DMS53 (cell line): ENCODE measurements at places on chromosomes 6 and 20.
A peak's percentile ranks its signal among the peaks of the same experiment; 100 is the strongest.

DNA sequence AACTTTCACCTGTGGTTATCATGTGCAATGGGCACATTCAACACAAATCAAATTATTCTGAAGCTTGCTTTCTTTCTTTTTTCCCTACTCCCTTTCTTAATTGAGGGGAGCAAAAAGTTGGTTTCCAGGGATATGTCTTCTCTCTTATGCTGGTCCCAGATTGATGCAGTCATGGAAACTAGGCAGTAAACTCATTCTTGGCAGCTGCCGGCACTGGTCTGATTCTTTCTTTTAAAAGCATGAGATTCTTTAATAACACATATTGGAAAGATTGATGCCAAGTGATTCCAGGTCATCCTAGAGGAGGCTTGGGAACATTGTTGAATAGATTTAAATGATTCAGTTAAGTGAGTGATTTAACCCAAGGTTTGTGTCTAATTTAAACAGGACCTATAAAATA lies 29.0 kb downstream of the PTPRA start:
- no peak for DNase-seq

GRCh38 chr6:14706378-14706929 lies 539.4 kb upstream of the JARID2 start:
- no peak for DNase-seq

GRCh38 chr20:58243653-58244410 lies 15.4 kb upstream of the ANKRD60 start:
- DNase-seq: no peak

DNA sequence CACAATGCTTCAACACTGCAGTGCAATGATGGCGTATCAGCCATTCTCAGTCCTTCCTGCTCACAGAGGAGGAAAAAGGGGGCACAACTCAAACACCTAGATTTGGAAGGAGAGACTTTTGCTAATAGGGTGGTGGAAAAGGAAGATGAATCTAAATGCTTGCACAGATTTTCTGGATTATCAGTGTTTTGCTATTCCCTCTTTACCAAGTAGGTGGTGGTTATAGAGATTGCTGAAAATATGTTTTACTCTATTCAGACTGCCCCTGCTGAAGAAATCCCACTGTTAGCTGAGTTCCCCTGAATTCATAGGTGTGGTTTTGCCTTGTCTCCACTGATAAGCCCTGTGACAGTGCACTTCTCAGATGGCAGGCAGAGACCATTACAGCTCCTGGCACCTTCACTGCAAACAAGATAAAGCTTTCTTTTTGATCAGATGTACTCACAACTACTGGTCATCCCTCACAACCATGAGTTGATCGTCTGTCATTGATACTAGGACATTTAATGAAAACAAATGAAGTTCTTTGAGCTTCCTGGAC lies 311.4 kb downstream of the KIF16B start:
- DNase-seq: no peak

GRCh38 chr20:8608470-8608869 lies 460.4 kb upstream of the PLCB4 start:
- no peak for DNase-seq

DNA sequence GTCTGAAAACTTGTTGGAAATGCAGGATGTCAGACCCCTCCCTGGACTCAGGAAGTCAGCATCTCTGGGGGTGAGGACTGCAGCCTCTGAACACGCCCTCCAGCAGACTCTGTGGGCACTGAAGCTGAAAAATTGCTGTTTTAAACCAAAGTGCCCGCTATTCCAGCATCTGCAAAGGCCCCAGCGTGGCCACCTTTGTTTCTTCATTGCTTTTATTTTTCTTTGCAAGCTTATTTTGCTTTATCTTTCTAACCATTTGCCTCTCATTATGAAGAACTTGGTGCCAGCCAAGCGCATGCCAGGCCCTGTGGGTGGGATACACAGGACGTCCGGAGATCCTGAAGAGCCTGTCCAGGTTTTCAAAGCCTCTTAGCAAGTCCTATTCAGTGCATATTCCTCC lies 203.9 kb upstream of the CST7 start:
- no peak for DNase-seq

DNA sequence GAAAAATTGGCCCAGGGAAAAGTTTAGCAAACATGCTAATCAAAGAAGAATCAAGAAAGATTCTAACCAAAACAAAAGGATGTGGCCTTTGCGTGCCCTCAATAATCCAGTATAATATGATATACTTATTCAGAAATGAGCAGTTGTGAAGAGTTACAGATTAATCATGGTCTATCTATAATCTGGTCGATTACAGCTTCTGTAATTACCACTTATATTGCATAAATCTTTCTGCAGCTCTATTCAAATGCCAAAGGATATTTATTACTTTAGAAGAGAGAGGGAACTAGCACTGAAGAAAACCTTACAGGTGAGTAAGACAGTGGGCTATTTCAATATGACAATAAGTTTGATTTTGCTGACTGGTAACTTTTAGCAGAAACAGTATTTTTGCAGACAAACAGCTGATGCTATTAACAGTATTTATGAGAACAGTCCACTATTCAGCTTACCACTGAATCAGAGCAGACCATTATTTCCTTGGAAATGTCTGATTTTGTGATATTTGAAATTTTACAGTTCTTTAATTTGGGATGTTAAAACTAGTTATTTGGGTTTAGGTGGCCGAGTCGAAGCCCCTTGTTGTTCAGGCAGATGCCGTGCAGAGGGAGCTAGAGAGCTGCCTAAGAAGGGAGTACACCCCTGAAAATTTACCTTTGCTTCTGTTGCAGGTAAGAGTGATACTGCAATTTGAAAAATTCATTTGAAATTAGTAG lies 92.2 kb downstream of the CEP57L1 start:
- DNase-seq: peak; percentile 76

DNA sequence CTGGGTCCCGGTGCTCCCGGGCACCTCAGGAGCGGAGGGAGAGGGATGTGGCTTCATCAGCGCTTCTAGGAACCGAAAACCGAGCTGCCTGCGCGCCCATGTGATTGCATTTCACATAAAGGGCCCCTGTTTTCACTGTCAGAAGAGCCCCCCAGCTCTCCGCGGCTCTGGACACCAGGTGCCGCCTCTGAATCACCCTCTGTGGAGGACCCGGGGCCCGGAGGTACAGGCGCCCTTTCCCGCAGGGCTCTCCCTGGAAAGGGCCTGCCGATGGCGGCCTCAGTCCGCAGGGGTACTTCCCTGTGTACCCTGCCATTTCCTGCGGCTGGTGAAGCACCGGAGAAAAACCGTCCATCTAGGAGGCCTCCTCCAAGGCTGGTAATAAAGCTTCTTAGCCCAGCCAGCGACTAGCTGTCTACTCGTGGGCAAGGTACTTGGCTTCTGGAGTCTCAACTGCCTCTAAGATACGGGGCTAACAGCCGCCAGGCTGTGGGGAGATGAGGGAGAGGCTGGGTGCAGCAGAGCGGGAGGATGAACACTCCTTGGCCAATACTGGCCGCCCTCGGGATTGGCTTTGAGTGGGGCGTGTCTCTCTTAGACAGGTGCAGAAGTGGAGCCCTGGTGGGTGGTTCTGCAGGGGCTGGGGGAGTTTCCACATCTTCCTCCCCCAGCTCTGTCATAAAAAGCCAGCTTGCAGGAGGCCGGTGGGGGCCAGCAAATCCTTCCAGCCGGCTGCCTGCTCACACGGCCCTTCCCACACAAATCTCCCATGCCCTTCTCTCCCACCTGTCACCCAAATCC lies 1.6 kb downstream of the PPP1R16B start:
- DNase-seq: no peak

DNA sequence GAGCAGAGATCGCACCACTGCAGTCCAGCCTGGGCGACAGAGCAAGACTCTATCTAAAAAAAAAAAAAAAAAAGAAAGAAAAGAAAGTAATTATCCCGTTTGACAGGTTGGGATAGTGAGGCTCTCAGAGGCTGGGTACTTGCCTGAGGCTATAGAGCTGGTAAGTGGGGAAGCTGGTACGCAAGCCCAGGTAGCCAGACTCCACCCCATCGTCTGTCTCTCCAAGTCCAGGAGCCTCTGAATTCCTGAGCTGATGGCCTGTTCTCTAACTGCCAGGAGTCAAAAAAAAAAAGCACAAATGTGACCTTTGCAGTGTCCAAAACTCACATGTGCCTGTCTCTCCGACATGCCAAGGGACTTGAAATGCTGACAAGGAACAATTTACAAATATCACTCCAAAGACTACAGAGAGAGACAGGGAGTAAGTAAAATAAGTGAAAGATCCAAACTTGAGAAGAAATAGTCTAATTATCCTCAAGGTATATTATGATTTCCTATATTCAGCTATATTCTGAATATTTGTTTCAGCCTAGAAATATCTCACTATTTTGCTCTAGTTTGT lies 109.1 kb upstream of the SCAF8 start:
- no peak for DNase-seq

DNA sequence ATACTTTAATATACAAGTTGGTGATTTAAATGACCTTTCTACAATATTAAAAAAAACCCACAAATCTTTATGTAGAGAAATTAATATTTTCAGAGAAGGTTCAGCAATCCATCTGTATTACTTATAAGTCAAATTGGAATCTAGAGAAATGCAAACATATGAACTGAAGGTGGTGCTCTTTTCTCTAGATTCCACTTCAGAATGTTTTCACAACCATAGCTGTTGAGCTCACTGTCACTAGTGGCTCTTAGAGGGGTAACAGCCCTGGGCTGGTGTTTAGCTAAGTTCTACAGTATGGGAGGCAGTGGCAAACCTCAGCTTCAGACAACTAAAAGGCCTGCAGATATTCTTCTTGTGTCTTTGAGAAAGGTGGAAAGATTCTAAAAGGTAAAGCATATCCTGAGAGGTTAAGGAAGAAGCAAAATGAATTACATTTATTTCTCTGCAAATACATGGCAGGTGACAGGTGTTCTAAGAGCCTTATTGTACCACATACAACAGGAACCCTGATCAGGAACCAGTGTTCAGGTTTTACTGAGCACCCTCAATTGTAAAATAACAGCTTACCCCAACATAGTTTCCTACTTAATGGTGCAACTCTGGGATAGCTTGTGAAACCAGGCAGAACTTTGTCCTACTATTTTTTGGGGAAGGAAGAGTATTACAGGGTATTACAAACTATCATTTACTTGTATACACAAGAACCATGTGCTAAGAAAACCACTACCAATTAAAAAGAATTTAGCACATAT lies 56.6 kb upstream of the SAMHD1 start:
- DNase-seq: peak; percentile 22

- DNase-seq: peak; percentile 82
Observed at GRCh38 chr20:8722277-8722928, 346.5 kb upstream of the PLCB4 start.

DNA sequence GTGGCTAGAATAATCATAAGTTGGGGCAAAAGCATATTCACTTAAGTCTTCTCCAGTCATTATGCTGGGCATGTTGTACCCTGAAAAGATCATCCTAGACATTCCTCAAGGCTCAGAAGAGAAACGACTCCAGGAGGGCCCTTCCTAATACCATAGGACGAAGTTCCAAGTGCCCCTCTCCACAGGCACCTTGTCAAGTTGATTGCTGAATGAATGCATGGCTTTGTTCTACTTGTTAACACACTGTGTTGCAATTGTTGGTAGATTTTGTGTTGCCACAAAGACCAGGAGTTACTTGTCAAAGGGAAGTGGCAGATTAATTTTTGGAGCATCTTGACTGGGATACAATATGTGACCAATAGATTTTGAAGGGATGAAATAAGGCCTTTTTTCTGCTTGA lies 194.3 kb upstream of the SMLR1 start:
- DNase-seq: no peak

DNA sequence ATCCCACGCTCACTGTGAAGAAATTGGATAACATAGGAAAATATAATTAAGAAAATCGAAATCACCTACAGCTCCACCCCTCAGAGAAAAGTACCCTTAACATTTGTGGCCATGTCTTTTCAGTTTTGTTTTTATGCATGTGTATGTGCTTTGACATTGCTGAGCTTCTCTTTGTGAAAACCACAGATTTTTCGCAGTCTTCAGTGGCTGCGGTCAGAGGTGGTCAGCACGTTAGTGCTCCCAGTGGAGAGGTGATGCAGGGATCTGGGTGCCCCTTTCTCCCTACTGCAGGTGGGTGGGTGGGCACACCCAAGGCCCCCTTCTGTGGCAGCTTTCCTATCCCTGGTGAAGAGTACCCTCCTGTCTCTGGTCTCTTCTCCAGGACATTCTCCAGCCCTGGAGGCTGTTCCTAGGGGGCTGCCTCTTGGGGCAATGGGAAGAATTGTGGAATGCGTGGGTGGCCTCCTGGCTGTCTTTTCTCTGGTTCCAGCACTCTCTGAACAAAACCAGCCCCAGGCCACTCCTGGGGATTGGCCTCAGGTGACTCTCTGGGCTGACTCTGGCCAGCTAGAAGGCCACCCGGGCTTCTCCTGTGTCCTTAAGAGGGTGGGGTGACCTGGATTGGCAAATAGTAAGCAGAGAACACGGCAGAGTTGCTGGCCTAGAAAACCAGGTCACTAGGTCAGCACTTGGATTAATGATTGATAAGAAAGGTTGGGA lies 49.8 kb upstream of the FANCE start:
- DNase-seq: peak; percentile 86

DNA sequence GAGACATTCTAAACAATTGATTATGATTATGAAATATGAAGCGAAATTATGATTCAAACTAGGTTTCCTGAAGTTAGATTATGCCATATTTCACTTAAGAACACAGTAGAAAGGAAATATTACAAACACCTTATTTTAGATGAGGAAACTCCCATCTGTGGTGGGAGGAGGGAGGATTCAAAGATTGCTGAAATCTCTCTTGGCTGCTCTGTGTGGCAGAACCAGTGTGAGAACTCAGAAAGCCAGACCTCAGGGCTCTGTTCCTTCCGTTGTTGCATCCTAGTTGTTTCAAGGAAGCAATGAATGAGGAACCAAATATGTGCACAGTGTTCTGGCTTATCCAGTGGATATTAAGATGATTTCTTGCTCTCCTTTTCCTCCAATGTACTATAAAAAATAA lies 2.1 kb downstream of the TAAR5 start:
- DNase-seq: no peak

GRCh38 chr20:63178889-63179686 lies 36.8 kb downstream of the YTHDF1 start:
- peak; percentile 79 for DNase-seq

- peak; percentile 92 for DNase-seq
Observed at GRCh38 chr6:136609873-136610706, 59.9 kb upstream of the MAP7 start.

GRCh38 chr6:47701363-47701762 lies 3.0 kb downstream of the ADGRF4 start:
- DNase-seq: no peak
